ENCODE measurements at places on chromosomes 3 and 15. TPM values are rescaled to one million over a fixed set of nuclear protein-coding genes. Genes with fewer than 3 reads are reported as not detected.

GRCh38 chr3:45037720-45038455 lies 11.8 kb downstream of the CLEC3B start:
- no peak overlapping the region for H3K27ac ChIP-seq
- no peaks in the 10 kb centered on the region for H3K36me3 ChIP-seq
- H3K27me3 ChIP-seq: peaks cover 32% of the 10 kb centered on the region
- H3K4me1 ChIP-seq: peaks cover 55% of the 10 kb centered on the region
- no peak overlapping the region for H3K4me3 ChIP-seq

Gene ASB14
- not detected for total RNA-seq

DNA sequence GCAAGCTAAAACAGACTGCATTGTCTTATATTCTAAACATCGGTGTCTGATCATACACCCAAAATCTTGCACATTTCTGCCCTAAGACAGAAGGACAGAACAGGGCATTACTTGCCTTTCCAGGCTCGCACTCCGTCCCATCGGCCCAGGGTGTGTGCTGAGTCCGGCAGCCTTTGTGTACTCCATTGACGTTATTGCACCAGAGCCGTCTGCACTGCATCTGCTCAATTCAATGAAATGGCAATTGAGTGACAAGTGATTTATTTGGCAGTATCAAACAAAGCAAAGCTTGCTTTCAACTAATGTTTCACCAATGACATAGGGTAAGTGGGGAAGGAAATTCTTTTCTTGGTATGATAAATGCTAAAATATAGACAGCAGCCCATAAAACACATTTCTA lies 40.0 kb downstream of the ADAMTS9 start:
- H3K27me3 ChIP-seq: no peaks in the 10 kb centered on the region
- no peak overlapping the region for H3K27ac ChIP-seq
- DNase-seq: no peak
- H3K36me3 ChIP-seq: no peaks in the 10 kb centered on the region
- no peaks in the 10 kb centered on the region for H3K4me1 ChIP-seq
- no peak overlapping the region for H3K4me3 ChIP-seq

GRCh38 chr15:94266789-94267188 lies 35.4 kb downstream of the MCTP2 start:
- H3K4me3 ChIP-seq: no peak overlapping the region
- H3K36me3 ChIP-seq: peaks cover 19% of the 10 kb centered on the region
- DNase-seq: no peak
- no peaks in the 10 kb centered on the region for H3K27me3 ChIP-seq
- no peak overlapping the region for H3K27ac ChIP-seq

GRCh38 chr3:154898916-154899315 lies 181.2 kb upstream of the MME start:
- no peaks in the 10 kb centered on the region for H3K36me3 ChIP-seq
- H3K4me1 ChIP-seq: no peaks in the 10 kb centered on the region
- H3K4me3 ChIP-seq: no peak overlapping the region

Data from activated CD4-positive, alpha-beta memory T cell treated with anti-CD3 and anti-CD28 coated beads, Interleukin-2, amount 10 ng/mL, durations not matched to agents 7 days and 5 days (primary cell).